Sigmoid colon (tissue), 7 donors: ENCODE measurements at places on chromosomes 1 and 21. TPM values are rescaled to one million over a fixed set of nuclear protein-coding genes. Genes with fewer than 3 reads are reported as not detected.

Gene FMOD
- total RNA-seq: 46.0 TPM

Gene IL19
- not detected for total RNA-seq

Gene CFAP74
- not detected for total RNA-seq

Gene IL6R
- 40.2 TPM for total RNA-seq
